ENCODE measurements at places on chromosomes 16 and 17.

- no peaks in the 10 kb centered on the region for H3K27me3 ChIP-seq
- peak; percentile 14 for DNase-seq
- peaks cover 6% of the 10 kb centered on the region for H3K36me3 ChIP-seq
- H3K4me1 ChIP-seq, result peaks cover 15% of the 10 kb centered on the region
- H3K27ac ChIP-seq, result no peak overlapping the region
Observed at GRCh38 chr17:49292901-49293300, 62.3 kb upstream of the PHOSPHO1 start.

DNA sequence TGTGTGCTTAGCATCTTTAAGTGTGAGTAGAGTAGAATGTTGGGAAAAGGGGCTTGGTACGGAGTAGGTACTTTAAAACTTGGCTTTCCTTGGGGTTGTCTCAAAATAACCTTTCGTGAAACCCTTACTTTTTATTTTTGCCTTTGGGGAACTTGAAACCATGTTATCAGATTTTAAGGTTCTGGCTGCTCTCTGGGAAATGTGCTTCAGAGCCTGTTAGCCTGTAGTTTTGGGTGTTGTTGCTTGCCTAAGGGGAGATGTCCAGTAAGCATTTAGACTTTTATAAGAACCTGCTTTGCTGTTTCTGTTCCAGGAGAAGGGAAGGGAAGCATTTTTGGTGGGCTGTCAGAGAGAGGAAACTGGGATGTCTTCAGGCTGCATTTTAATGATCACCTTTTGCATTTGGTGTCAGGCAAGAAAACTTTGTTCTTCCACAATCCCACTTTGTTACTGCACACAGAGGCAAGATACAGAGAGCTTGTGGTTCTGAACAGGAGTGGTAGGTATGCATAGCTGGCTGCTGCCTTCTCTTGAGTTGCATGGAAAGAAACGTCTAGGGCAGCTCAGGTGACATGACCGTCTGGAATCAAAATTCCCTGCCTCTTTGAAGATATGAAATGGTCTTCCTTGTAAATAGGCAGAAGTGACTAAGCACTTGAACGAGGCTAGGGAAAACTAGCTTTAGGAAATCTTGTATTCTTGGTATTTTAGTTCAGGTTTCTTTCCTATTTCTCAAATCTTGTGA lies 1.7 kb downstream of the RABEP1 start:
- DNase-seq, result no peak
- peaks cover 8% of the 10 kb centered on the region for H3K36me3 ChIP-seq
- peak overlapping the region; percentile 8 for H3K27ac ChIP-seq
- H3K27me3 ChIP-seq, result no peaks in the 10 kb centered on the region
- H3K4me1 ChIP-seq, result peaks cover 30% of the 10 kb centered on the region
- peak overlapping the region; percentile 83 for H3K4me3 ChIP-seq

GRCh38 chr17:71935341-71935740 lies 185.5 kb upstream of the SOX9 start:
- H3K4me3 ChIP-seq, result no peak overlapping the region
- H3K36me3 ChIP-seq, result no peaks in the 10 kb centered on the region
- no peak overlapping the region for H3K27ac ChIP-seq
- H3K4me1 ChIP-seq, result no peaks in the 10 kb centered on the region
- no peak for DNase-seq
- H3K27me3 ChIP-seq, result no peaks in the 10 kb centered on the region

GRCh38 chr17:12231355-12231682 lies 210.6 kb downstream of the MAP2K4 start:
- H3K27ac ChIP-seq, result no peak overlapping the region
- H3K4me3 ChIP-seq, result no peak overlapping the region
- no peaks in the 10 kb centered on the region for H3K36me3 ChIP-seq
- no peaks in the 10 kb centered on the region for H3K4me1 ChIP-seq
- no peak for DNase-seq

- DNase-seq, result no peak
- H3K27ac ChIP-seq, result no peak overlapping the region
- peaks cover 8% of the 10 kb centered on the region for H3K27me3 ChIP-seq
- H3K36me3 ChIP-seq, result no peaks in the 10 kb centered on the region
Observed at GRCh38 chr17:65598746-65599145, 37.3 kb upstream of the AXIN2 start.

GRCh38 chr17:81241648-81242420 lies 2.7 kb downstream of the NDUFAF8 start:
- peak overlapping the region; percentile 28 for H3K27ac ChIP-seq
- H3K4me1 ChIP-seq, result peaks cover 42% of the 10 kb centered on the region
- H3K27me3 ChIP-seq, result no peaks in the 10 kb centered on the region
- peak; percentile 80 for DNase-seq
- no peak overlapping the region for H3K4me3 ChIP-seq

- no peak overlapping the region for H3K4me3 ChIP-seq
- peaks cover 9% of the 10 kb centered on the region for H3K4me1 ChIP-seq
- DNase-seq, result no peak
- H3K36me3 ChIP-seq, result peaks cover 6% of the 10 kb centered on the region
Observed at GRCh38 chr16:17312094-17312710, 158.6 kb downstream of the XYLT1 start.

GRCh38 chr17:68759343-68760140 lies 158.4 kb upstream of the FAM20A start:
- H3K36me3 ChIP-seq, result no peaks in the 10 kb centered on the region
- H3K4me3 ChIP-seq, result peak overlapping the region; percentile 47
- H3K27me3 ChIP-seq, result no peaks in the 10 kb centered on the region
- peak; percentile 83 for DNase-seq

DNA sequence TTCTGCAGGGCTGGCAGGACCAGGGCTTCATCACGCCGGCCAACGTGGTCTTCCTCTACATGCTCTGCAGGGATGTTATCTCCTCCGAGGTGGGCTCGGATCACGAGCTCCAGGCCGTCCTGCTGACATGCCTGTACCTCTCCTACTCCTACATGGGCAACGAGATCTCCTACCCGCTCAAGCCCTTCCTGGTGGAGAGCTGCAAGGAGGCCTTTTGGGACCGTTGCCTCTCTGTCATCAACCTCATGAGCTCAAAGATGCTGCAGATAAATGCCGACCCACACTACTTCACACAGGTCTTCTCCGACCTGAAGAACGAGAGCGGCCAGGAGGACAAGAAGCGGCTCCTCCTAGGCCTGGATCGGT lies 1.4 kb downstream of the CDK5R1 start:
- peak overlapping the region; percentile 84 for H3K4me3 ChIP-seq
- H3K4me1 ChIP-seq, result peaks cover 41% of the 10 kb centered on the region
- no peak for DNase-seq
- H3K27me3 ChIP-seq, result peaks cover 8% of the 10 kb centered on the region

- DNase-seq, result peak; percentile 72
- H3K36me3 ChIP-seq, result peaks cover 46% of the 10 kb centered on the region
- peaks cover 6% of the 10 kb centered on the region for H3K27me3 ChIP-seq
- peak overlapping the region; percentile 99 for H3K4me3 ChIP-seq
- H3K27ac ChIP-seq, result peak overlapping the region; percentile 91
- H3K4me1 ChIP-seq, result peaks cover 47% of the 10 kb centered on the region
Observed at GRCh38 chr16:11254913-11255736, 879 bp downstream of the SOCS1 start.

- no peak overlapping the region for H3K4me3 ChIP-seq
- no peaks in the 10 kb centered on the region for H3K4me1 ChIP-seq
- no peak overlapping the region for H3K27ac ChIP-seq
- H3K27me3 ChIP-seq, result no peaks in the 10 kb centered on the region
- H3K36me3 ChIP-seq, result no peaks in the 10 kb centered on the region
- DNase-seq, result no peak
Observed at GRCh38 chr16:72620348-72620747, 427.6 kb downstream of the ZFHX3 start.

GRCh38 chr17:9367156-9367555 lies 208.5 kb downstream of the STX8 start:
- H3K36me3 ChIP-seq, result peaks cover 2% of the 10 kb centered on the region
- DNase-seq, result no peak
- H3K4me3 ChIP-seq, result no peak overlapping the region
- H3K27ac ChIP-seq, result no peak overlapping the region
- H3K27me3 ChIP-seq, result no peaks in the 10 kb centered on the region

DNA sequence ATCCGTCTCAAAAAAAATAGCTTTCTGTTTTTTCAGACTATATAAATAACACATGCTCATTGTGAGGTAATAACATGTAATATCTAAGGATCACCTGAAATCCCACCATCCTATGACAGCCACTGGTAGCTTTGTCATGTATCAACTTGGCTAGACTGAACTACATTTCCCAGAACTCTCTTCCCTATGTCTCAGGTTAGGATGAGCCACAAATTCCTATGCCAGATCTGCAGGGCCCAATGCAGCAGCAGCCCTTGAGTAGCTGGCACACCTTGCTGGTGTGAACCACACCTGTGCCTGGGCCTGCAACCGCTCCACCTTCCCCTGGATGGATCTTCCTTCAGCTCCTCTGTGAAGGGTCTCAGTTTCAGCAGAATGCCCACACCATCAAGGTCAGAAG lies 28.1 kb downstream of the OGFOD1 start:
- DNase-seq, result no peak
- peaks cover 40% of the 10 kb centered on the region for H3K36me3 ChIP-seq
- H3K4me3 ChIP-seq, result no peak overlapping the region
- no peaks in the 10 kb centered on the region for H3K27me3 ChIP-seq
- H3K27ac ChIP-seq, result no peak overlapping the region
- peaks cover 13% of the 10 kb centered on the region for H3K4me1 ChIP-seq

- H3K4me3 ChIP-seq, result no peak overlapping the region
- DNase-seq, result no peak
- no peaks in the 10 kb centered on the region for H3K27me3 ChIP-seq
Observed at GRCh38 chr17:32388613-32389459, 38.9 kb downstream of the ZNF207 start.

DNA sequence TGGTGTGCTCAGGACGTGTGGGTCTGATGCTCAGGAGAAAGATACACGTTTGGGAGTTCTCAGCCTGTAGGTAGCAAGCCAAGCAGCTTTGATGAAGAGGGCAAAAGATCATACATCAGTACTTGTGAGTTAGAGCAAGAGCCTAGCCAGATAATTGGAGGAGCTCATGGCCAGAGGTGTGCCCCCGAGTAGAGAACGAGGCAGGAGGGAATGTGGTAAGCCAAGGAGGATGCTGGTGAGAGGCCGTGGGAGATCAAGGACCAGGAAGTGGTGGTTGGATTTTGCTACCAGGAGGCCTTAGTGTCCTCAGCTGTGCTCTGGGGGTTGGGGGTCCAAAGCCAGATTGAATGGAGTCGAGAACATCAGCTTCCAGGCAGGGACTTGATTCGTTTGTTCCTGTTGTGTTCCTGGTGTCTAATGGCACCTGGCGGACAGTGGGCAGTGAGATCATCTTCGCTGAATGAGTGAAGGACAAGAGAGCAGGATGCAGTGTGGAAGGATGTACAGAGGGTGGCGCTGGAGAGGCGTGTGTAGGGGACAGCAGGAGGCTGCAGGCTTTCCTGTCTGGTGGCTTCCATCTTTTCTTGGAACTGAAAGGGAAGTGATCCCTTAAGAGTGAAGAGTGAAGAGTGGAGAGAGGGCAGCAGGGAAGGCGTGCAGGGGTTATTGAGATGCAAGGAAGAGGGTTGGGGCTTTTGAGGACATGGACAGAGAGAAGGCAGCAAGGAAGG lies 11.6 kb downstream of the FBXL19 start:
- no peak overlapping the region for H3K27ac ChIP-seq
- peaks cover 26% of the 10 kb centered on the region for H3K4me1 ChIP-seq
- H3K27me3 ChIP-seq, result no peaks in the 10 kb centered on the region
- peak; percentile 68 for DNase-seq

DNA sequence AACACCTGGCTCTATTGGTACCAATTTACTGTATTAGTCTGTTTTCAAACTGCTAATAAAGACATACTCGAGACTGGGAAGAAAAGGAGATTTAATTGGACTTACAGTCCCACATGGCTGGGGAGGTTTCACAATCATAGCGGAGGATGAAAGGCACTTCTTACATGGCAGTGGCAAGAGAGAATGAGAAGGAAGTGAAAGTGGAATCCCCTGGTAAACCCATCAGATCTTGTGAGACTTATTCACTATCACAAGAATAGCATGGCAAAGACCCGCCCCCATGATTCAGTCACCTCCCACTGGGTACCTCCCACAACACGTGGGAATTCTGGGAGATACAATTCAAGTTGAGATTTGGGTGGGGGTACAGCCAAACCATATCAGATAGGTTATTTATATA lies 22.6 kb upstream of the GOSR1 start:
- DNase-seq, result no peak
- H3K36me3 ChIP-seq, result peaks cover 42% of the 10 kb centered on the region
- no peaks in the 10 kb centered on the region for H3K4me1 ChIP-seq

DNA sequence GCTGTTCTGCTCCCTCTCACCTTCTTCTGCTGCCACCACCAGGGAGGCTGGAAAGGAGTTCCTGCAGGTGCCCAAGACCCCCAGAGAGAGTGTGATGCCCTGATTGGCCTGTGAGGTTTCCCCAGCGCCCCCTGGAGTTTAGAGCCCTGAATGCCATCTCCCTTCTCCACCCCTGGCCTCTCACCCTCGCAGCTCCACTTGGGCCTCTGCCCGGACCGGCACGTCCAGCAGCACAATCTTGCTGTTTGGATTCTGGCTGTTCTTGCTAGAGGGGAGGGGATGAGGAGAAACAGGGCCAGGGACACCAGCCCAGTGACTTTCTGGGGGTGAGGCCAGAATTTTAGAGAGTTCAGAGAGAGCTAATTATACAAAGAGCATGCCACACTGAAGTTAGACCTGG lies 12.5 kb upstream of the FAM171A2 start:
- H3K27me3 ChIP-seq, result peaks cover 13% of the 10 kb centered on the region
- no peaks in the 10 kb centered on the region for H3K4me1 ChIP-seq
- no peak overlapping the region for H3K4me3 ChIP-seq

- H3K4me1 ChIP-seq, result no peaks in the 10 kb centered on the region
- peaks cover 4% of the 10 kb centered on the region for H3K36me3 ChIP-seq
- DNase-seq, result no peak
- H3K27ac ChIP-seq, result no peak overlapping the region
- no peak overlapping the region for H3K4me3 ChIP-seq
Observed at GRCh38 chr17:9544221-9544620, 31.4 kb downstream of the STX8 start.

- no peak for DNase-seq
- no peaks in the 10 kb centered on the region for H3K36me3 ChIP-seq
- H3K4me3 ChIP-seq, result no peak overlapping the region
- no peaks in the 10 kb centered on the region for H3K4me1 ChIP-seq
Observed at GRCh38 chr16:25859645-25860044, 167.9 kb downstream of the HS3ST4 start.

GRCh38 chr17:12089809-12090384 lies 69.2 kb downstream of the MAP2K4 start:
- H3K4me1 ChIP-seq, result peaks cover 13% of the 10 kb centered on the region
- H3K36me3 ChIP-seq, result peaks cover 26% of the 10 kb centered on the region
- no peaks in the 10 kb centered on the region for H3K27me3 ChIP-seq
- no peak for DNase-seq

- no peak overlapping the region for H3K4me3 ChIP-seq
- peaks cover 17% of the 10 kb centered on the region for H3K27me3 ChIP-seq
Observed at GRCh38 chr16:49867796-49868668, 12.1 kb upstream of the ZNF423 start.

DNA sequence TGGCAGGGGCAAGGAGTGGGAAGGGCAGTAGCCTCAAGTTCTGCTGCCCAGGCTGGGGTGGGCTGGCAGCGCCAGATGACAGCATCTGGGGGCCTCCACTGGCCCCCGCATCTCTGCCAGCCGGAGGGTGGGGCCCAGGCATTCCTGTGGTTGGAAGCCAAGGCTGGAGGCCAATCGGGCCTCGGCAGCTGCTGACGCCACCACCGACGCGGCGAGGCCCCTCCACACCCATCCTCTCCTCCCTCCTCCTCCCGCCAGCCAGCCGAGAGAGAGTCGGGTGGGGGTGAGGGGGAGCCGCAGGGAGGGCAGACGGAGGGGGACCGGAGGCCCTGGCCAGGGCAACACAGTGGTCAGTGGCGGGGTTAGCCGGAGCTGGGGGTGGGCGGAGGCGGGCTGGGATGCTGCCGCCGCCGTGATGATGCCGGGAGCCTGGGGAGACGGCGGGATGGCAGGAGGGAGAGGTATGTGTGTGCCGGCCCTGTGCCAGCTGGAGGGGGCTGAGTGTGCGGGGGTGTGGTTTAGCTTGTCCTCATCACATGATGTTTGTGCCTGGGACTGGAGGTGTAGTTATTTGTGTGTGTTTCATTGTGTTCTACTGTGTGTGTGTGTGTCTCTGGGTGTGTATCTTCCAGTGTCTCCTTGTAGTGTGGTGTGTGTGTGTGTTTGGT lies 36.6 kb downstream of the ARHGAP23 start:
- H3K4me3 ChIP-seq, result no peak overlapping the region
- no peaks in the 10 kb centered on the region for H3K36me3 ChIP-seq
